Posterior cingulate gyrus (tissue), 11 donors: ENCODE measurements at places on chromosomes 7 and 10.
A peak's percentile ranks its signal among the peaks of the same experiment; 100 is the strongest.

- DNase-seq: no peak
Measured at GRCh38 chr10:80283119-80283518, 6.3 kb downstream of the MAT1A start.

DNA sequence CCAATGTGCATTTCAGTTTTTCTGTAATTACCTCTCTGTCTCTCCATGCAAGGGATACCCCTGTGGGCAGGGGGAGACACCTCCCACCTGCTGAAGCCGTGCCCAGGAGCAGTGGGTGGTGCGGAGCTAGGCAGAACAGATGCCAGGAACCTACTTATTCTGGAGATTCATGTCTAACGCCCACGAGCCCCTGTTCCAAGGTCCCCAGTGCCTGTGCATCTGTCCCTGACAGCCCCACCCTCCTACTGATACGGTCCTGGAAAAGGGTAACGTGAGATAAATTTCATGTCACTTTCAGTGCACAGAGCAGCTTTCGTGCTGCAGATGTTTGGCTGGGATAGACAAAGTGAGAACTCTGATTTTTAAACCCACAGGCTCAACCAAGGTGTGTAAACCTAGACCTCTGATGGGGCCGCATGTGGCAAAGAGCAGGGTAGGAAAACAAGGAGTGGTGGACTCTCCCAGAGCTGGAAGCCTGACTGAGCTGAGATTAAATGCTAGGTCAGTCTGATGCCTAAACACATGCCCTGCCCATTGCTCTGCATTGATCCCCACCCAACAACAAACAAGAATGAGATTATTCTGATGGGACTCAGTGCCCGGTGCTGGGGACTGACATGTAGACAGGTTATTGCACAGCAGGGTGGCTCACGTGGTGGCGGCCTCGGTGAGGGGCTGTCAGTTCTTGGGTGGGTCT is 123.6 kb upstream of the GDF10 start:
- DNase-seq: peak; percentile 88

DNA sequence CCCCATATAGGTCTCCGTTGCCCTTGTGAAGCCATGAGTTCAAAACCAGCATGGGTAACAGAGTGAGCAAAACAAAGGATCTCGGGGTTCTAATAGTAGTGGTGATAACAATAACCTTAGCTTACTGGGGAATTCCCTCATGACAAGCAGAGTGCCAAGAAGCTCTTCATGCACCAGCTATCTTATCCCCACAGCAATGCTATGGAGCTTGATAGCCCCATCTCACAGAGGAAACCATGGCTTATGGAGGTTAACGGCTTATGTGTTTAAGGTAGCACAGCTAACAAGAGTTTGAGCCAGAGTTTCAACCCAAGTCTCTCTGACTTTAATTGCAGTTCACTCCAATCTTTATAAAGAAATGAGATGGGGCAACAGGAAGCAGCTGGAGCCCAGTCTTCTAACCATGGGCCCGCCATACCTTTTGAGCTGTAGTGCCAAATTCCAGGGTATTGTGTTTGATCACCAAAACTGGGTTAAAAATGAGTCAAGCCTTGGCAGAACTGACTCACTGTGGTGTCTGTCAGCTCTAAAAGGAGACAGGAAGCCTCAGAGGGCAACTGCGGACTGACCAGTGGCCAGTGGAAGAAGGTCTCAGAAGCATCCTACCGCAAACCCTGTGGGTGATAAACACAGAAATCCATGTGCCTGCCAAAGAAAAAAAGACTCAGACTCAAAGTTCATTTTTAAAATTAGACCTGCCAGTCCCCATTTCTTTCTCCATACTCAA is 16.5 kb upstream of the PLAU start:
- no peak for DNase-seq

DNA sequence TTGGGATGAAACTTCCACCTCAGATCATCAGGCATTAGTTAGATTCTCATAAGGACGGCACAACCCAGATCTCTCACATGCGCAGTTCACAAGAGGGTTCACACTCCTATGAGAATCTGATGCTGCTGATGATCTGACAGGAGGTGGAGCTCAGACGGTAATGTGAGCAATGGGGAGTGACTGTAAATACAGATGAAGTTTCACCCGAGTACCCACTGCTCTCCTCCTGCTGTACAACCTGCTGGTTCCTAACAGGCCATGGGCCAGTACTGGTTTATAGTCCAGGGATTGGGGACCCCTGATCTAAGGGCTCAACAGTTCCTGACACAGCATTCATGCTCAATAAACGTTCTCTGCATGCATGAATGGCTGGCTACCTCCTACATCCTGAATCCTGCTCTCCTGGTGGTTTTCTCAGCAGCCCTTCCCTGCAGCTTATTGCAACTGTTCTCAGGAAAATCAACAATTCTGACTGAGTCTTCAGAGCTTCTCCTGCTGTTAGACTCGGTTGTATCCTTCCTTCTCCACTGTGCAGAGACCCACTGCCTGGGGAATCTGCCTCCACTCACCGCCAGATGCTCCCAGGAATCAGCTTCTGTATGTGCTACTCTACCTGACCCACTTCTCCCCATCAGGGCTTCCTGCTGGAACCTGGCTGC is 17.4 kb downstream of the PDE6C start:
- DNase-seq: no peak
